ENCODE measurements at places on chromosomes 7 and 10.

- no peak for DNase-seq
These were observed 24.6 kb downstream of the RAMP3 start for GRCh38 chr7:45181991-45182855.

- DNase-seq = no peak
These were observed 125.2 kb downstream of the MAD1L1 start for GRCh38 chr7:2107386-2108070.

DNA sequence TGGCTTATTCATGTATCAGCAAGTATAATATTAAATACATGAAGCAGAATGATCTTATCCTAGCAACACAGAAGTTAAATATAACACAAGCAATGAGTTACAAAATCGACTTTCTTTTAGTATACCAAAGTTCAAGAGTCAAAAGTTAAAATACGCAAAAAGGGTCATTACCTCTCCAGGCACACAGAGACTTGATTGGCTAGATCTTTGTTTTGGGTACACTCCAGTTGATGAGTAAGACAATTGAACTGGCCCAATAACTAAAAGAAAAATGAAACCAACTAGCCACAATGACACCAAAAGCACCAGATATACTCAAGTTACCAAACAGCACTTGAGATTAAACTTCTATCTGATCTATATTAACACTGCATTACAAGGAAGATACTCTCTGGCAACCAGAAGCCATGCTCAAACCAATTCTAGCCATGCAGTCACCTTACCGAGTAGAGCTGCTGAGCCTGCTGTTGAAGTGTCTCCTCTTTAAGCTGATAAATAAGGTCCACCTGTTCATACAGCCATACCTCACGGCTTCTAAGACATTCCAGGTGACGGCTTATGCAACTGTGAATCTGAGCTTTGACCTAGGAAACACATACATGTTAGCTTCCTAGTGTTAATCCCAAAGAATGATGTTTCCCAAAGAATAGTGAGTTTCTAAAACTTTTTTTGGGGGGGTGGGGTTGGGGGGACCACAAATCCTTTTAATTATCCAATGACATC, 15.6 kb downstream of the NCOA4 start:
- DNase-seq = no peak

GRCh38 chr7:138449580-138449979, 10.5 kb upstream of the TRIM24 start:
- DNase-seq = no peak

DNA sequence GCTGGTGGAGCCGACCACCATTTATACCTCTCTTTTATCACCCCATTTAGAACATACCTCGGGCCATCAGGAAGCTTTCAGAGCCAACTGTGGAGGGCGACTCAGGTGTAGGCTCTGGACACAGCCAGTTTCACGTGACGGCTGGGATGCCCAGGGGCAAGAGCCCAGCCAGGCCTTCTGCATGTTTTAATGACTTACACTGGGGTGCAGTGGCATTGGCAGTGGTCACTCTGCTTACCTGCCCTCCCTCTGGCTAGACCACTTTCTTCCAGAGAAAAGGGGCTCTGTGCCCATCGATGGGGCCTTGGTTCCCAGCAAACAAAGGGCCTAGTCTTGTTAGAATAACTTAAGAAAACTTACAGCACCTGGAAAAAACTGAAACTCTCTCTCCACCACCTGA, 50.0 kb downstream of the PNLIPRP2 start:
- DNase-seq = no peak
